Activated T-cell treated with anti-CD3 and anti-CD28 coated beads for 24 hours (primary cell): ENCODE measurements at places on chromosomes 3 and 15.
A peak's percentile ranks its signal among the peaks of the same experiment; 100 is the strongest.

- no peak for DNase-seq
Observed at GRCh38 chr3:108462899-108463298, 47.5 kb downstream of the MYH15 start.

DNA sequence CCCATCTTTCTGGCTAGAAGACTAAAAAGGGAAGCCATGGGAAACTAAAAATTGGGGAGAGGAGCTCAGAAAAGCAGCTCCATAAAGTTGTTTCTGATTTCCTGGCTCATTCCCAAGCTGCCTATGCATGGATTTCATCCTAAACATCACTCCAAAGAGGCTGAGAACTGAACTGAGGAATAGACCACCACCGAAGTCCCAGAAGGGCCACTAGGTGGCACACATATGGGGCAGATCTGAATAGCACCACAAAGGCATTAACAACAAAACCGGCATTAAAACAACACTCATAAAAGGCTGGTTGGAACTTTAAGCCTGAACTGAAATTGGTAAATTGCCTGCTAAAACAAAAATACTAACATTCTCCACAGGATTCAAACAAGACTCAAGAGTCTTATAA, 106.3 kb downstream of the PLD1 start:
- DNase-seq: peak; percentile 0

- DNase-seq: no peak
Observed at GRCh38 chr15:27846722-27847395, 252.3 kb downstream of the OCA2 start.

DNA sequence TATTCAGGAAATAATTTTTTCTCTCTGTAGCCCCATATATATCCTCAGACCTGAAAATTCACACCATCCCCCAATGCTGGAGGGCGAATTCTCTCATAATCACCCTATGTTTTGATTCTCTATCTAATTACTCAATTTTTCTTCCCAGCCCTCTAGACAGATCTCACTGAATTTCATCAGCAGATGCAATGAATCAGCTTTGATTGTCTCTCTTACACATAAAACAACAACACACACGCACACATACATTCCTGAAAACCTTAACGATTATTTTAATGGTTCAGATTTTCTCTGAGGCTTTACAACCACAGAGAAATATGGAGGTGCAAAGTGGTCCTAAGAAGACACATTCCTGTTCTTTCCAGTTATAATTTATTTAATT, 11.1 kb downstream of the RBMS3 start:
- no peak for DNase-seq

GRCh38 chr3:171564748-171565480, 104.7 kb upstream of the TNIK start:
- DNase-seq: no peak

DNA sequence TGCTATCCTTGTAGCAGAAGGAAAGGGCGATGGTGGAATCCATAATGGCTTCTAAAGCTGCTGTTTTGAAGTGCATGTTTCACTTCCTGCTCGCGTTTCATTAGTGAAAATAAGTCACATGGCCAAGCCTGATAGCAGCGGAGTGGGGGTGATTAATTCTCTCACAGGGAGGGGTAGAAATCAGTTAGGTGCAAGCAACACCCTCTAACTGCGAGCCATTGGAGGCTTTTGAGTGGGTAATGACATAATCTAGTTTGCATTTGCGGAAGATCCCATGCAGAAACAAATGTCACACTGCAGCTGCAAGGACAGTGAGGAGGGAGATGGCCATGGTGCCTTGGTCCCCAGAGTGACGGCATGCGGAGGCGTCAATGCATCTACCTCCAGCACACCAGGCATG, 41.1 kb downstream of the CACNA2D3 start:
- no peak for DNase-seq

GRCh38 chr3:182811269-182811596, 17.9 kb downstream of the ATP11B start:
- no peak for DNase-seq

GRCh38 chr3:52225452-52226228, at the start of gene TLR9:
Gene TLR9, minus strand, starts transcription at chr3:52225645. Its CDS starts 116 bp downstream, at chr3:52225529.
- DNase-seq: no peak

DNA sequence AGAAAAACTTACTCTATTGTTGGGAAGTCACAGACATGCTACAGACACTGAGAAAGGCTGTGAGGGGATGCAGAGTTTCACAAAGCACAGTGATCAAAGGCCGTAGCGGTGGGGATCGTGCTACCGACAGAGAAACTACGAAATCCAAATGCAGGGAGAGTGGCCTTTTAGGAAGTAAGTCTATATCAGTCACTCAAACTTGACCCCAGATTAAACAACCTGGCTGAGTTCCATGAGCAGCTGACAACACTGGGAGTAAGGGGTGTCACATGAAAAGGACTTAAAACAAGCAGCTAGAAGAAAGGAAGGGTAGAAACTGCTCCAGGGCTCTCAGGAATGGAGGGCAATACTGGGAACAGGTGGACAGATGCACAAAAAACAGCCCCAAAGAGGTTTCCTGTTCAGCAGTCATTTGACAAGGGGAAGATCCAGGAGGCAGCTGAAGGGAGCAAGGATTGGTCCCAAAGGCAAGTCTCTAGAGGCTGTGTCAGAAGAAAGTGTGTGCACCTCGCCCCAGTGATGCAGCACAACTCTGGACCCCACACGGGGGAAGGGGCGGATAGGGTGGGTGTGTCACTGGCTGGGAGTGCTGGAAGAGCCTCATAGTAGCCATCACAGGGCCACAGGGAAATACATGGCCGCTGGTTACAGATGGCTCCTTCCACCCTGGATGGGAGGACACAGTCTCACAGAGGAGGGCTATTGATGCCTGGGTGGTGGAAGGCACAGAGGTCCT, 20.3 kb upstream of the HDAC11 start:
- DNase-seq: no peak

- no peak for DNase-seq
Observed at GRCh38 chr15:87919064-87919463, 337.5 kb downstream of the NTRK3 start.

GRCh38 chr3:3074551-3075257, 35.5 kb downstream of the IL5RA start:
- no peak for DNase-seq

DNA sequence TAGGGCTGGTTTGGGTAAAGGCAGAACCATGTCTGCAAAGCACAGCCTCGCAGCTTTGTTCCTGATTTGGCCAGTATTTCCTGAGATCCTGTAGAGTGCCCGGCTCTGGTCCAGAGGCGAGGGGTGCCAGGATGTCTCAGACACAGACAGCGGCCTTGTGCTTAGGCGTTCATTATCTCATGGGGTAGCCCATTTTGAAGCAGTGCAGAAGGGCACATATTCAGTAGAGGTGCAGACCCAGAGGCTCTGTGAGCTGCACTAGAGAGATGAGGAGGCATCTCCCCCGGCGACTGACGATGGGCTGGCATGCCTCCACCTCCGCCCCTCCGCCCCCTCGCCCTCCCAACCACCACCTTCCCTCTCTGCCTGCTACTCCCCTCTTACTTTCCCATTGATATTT, 170.3 kb downstream of the CHDH start:
- no peak for DNase-seq

GRCh38 chr15:87080547-87080946, 1000.9 kb downstream of the AGBL1 start:
- DNase-seq: no peak

GRCh38 chr3:108845709-108846293, 23.2 kb downstream of the TRAT1 start:
- DNase-seq: no peak

GRCh38 chr3:122623031-122623829, 45.8 kb downstream of the PARP15 start:
- DNase-seq: no peak

GRCh38 chr3:81502236-81502635, 259.2 kb downstream of the GBE1 start:
- no peak for DNase-seq

GRCh38 chr15:79193103-79193502, 89.4 kb upstream of the ANKRD34C start:
- DNase-seq: no peak

DNA sequence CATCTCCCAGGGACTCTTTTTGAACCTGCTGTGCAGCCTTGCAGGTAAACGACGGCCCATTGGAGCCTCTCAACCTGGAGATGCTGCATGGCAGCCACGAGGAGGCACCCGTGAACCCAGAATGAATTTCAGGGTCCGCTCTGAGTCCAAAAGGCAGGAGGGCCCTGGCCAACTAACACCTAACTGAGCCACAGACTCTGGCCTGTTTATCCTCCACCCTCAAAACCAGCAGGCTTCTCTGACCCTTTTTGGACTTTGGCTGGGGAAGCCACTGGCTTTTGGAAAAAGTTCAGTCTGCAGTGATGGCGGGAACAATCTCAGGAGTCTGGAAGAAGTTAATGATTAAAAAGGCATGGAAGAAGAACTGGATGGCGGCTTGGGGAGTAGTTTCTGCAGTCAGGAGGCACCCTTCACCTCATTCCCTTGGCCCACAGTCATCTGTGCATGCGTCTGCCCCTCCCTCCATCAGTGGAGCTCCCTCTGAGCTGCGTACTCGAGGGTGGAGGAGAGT, 4.1 kb downstream of the PXYLP1 start:
- DNase-seq: no peak

DNA sequence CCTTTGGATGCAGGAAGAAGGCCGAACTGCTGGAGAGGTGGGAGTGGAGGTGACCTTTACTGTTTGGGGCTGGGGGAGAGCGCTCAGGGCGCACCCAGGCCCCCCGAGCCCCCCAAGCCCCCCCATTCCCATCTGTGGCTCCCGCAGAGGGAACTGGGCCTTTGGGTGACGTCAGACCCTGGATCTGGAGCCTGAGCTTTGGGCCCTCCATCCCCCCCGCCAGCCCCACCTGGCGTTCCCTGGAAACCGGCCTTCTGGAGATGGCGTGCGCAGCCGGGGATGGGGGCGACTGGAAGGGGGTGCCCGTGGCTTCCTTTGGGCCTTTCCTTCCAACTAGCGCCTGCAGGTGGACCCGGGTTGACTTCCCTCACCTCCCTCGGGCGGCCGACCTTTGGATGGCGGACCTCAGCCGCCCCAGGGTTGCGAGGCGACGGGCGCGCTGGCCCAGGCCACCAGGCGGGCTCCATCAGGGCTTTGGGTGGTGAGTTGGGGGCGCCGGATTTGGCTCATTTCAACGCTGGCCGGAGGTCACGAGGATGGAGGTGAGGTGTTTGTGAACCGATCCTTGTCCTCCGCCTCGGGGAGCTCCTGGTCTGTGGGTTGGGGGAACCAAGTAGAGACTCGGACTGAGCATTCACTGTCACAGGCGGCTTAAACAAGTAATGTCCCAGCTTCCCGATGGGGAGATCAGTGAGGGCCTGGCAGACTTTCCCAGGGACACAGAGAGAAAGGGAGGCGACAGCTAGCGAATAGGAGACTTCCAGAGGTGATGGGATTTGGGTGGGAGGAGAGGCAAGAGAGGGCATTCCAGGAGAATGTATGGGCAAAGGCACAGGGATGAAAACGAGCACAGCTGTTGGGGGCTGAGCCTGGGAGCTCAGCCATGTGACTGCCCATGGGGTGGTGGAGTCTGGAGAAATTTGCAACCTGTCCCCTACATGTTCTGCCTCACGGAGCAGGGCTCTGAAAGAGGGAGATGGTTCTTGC, 709 bp downstream of the SCAMP5 start:
- no peak for DNase-seq
